ENCODE measurements at places on chromosomes 7 and 10. TPM values are rescaled to one million over a fixed set of nuclear protein-coding genes. Genes with fewer than 3 reads are reported as not detected.

Gene ARHGAP22
- 28.0 TPM for total RNA-seq

Gene AFAP1L2
- total RNA-seq: 0.47 TPM

Gene TSPAN12
- total RNA-seq: 2.0 TPM

Gene MYO1G
- 0.08 TPM for total RNA-seq

Gene HOGA1
- 0.75 TPM for total RNA-seq

Gene ZNF680
- total RNA-seq: 8.6 TPM

Gene ZNF853
- 0.59 TPM for total RNA-seq

Gene VWC2
- total RNA-seq: not detected

Gene ARHGEF35
- total RNA-seq: 2.0 TPM

Gene HMX2
- total RNA-seq: not detected

Gene PRRT4
- total RNA-seq: not detected

Gene RBAK
- total RNA-seq: 2.9 TPM

Gene RBP4
- total RNA-seq: 0.23 TPM

Gene HYAL4
- total RNA-seq: not detected

Gene YKT6
- 128 TPM for total RNA-seq

Gene OR2A5
- total RNA-seq: not detected

Gene PLXNA4
- 23.5 TPM for total RNA-seq

Gene RPS24
- 2,574 TPM for total RNA-seq

Gene PLEKHS1
- not detected for total RNA-seq

Gene NEURL1
- under 0.01 TPM for total RNA-seq

Gene EMX2
- total RNA-seq: 0.08 TPM

Gene HOXA2
- not detected for total RNA-seq

Gene LRIT1
- total RNA-seq: not detected
